CD4-positive, alpha-beta T cell treated with Interleukin-17A for 4 hours (primary cell): ENCODE measurements at places on chromosomes 11 and 22.

DNA sequence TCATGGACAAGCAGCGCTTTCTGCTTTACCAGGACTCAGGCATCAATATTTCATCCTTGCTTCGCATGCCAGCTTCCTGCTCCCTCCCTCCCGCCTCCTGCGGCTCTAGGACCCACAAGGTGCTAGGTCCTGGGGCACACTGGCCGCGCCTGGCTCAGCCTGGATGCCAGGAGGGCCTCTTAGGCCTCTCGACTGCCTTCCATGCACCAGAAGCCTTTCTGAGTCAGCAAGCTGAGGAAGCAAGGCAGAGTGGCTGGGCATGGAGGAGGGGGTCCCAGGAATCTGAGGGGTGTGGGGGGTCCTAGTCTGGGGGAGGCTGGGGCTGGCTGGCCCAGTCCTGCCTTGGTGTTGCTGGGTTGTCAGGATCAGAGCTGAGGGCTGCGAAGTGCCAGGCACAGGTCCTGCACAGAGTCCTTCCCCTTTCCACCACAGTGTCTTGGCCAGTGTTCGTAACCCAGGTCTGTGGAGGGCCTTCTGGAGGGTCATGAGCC is 61.0 kb upstream of the THY1 start:
- no peak for DNase-seq

- no peak for DNase-seq
Measured at GRCh38 chr22:29016067-29016938, 45.3 kb downstream of the C22orf31 start.

GRCh38 chr11:125123947-125124617 is 12.7 kb upstream of the TMEM218 start:
- DNase-seq = peak; percentile 50

DNA sequence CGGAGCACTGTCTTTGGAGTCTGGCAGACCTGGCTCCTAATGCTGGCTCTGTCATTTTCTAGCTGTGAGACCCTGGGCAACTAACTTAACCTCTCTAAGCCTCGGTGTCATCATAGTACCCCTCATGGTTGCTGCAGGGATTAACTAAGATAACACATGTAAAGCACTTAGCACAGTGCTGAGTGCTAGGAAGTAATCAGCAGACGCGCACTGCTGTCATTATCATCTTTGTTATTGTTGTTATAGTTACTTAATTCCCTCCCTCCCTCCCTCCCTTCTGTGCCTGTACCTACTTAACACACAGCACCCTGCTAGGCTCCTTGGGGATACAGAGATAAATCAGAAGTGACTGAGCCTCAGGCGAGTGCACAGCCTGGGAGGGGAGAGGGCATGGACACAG is 104.7 kb upstream of the PITPNB start:
- DNase-seq = no peak

GRCh38 chr11:82927264-82927880 is 25.8 kb downstream of the DDIAS start:
- peak; percentile 56 for DNase-seq

GRCh38 chr11:120749395-120749794 is 237.8 kb downstream of the GRIK4 start:
- no peak for DNase-seq

DNA sequence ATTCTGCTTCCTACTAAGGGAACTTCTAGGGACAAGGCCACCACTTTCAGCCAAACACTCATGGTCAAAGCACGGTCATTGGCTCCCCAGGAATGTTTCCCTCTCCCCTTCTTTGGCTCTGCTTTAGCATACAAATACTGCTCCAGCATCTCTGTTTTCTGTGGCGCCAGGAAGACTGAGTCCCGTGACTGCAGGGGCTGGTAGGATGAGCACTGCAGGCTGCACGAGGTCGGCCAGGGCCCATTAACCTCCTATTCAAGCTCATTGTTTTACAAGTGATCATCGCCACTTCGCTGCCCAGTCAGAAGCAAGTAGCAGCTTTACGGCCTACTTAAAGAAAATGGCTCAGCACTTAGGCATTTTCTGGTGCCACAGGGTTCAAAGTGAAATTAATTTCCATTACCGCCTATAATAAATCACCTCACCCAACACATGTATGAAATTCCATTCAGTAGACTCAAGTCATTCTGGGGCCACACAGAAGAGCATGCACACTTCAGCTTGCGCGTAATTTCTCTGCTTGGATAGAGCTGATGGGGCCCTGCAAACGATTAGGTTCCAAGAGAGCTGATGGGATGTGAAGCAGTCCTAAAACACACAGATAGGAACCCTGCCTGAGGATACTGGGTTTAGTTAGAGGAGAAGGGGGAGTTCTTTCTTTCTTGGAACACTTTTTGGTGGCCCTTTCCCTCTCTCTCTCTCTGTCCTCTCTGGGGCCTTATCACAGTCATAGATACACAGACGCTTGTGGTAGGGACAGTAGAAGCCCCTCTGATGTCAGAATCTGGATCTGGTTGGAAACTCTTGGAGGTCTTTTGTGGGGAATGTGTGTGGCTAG is 173.7 kb downstream of the KIF18A start:
- DNase-seq = no peak

DNA sequence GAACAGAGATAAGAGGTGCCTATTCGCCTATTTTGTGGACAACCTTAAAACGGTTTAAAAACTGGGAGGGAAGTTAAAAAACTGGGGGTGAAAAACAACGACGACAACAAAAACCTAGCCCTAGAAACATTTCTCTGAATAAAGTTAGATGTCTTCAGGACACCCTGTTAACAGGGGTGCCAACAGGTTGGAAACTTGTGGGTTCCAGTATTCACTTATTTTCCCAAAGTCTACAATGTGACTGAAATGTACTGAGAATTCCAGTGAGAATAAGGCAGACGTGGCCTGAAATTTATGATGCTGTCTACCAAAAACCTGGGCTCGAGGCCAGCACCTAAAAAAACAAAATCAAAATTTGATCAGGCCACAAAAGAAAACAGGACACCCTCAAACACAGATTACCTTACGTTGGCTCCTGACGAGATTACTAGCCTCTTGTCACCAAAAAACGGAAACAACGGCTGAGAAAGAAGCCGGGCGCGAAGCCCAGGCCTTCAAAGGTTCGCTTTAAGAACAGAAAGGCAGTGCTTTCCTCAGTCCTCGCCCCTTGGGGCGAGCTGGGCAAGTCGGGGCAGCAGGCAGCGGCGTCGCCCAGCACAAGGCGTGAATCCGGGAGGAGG is 906 bp downstream of the CCDC90B start:
- no peak for DNase-seq
